ENCODE measurements at places on chromosomes 1 and 21. TPM values are rescaled to one million over a fixed set of nuclear protein-coding genes. Genes with fewer than 3 reads are reported as not detected.

TTLL10 gene
- 0.45 TPM for polyA plus RNA-seq

HTR6 gene
- polyA plus RNA-seq: not detected

AGRN gene
- polyA plus RNA-seq: 21.5 TPM

FTCD gene
- 0.38 TPM for polyA plus RNA-seq

ZNF683 gene
- polyA plus RNA-seq: 0.46 TPM

SESN2 gene
- polyA plus RNA-seq: 6.6 TPM

All from adipose tissue (tissue), 3 donors.